ENCODE measurements at places on chromosomes 1 and 21.
A peak's percentile ranks its signal among the peaks of the same experiment; 100 is the strongest.

- peak; percentile 58 for DNase-seq
Observed at GRCh38 chr1:93681101-93681988, at the start of gene BCAR3. Gene BCAR3 (minus strand): TSS chr1:93681837. CDS start chr1:93674930, 6,907 bp downstream.

GRCh38 chr1:153552335-153552734 is 3.3 kb upstream of the S100A3 start:
- DNase-seq: no peak

GRCh38 chr21:46323227-46323709 is 402 bp downstream of the C21orf58 start:
- DNase-seq: no peak

GRCh38 chr1:204335533-204335932 is 24.2 kb downstream of the PLEKHA6 start:
- DNase-seq: no peak

DNA sequence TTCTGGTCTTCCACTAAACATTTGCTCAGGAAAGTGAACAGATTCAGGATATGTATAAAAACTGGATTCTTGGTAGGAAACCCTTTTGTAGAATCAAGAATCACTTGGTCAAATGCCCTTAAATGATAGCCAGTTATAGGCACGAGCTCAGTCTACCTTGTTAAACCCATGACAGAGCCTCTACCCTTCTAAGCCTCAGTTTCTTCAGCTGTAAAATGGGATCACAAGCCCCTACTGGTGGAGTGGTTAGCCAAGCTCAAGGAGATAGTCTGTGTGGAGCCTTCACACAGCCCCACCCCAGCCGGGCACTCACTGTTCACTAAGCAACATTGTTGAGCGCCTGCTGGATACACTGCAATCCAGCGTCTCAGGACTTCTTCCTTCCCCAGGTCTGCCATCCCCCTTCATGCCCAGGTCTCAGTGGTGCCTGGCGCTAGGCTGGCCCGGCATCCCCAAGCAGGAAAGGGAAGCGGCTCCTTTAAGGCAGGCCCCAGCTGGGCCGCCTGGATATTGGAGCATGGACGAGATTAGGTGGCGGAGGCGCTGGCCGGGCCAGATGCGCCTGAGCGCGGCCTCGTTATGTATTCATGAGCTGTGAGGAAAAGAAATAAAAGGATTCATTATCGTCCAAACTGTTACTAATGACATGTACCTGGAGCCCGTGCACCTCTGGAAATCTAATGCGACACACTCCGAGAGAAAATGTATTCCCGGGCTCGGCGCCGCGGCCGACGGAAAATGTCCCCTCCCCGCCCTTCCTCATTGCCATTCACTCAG is 75.6 kb downstream of the TAS1R2 start:
- DNase-seq: peak; percentile 56

DNA sequence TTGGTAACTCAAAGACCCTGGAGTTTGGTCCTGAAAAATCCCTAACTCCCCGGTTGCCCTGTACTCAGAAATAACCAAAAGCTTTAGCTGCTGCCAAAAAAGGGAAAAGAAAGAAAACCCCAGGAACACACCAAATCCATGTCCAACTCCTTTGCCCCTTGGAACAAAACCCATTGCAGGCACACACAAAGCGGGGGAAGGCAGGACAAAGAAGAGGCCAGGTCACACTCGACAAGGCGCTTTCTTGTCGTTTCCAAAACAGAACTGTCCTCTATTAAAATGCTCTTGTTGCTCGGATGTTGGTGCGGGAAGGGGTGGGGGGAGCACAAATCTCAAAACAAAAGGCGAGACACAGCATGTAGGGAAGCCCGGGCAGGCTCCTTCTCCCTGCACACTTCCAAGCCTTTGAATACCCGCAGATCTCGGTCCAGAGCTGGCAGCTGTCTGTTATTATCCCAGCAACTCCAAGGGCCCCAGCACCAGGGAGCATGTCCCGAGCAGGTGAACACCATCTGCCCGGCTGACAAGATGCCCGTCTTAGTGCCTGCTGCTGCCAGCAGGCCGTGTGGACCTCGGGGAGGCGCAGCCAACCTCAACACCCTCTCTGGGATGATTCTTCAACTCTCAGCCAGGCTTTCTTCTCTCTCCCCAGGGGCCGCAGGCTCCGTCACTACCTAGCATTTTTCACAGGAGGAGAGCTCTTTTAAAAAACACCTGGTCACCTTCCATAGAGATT is 96.4 kb downstream of the SSBP3 start:
- no peak for DNase-seq

GRCh38 chr1:116556289-116557006 is 14.4 kb downstream of the CD58 start:
- no peak for DNase-seq

- DNase-seq: no peak
Observed at GRCh38 chr1:183039985-183040447, 16.8 kb downstream of the LAMC1 start.

GRCh38 chr1:192797891-192798290 is 10.9 kb upstream of the RGS2 start:
- DNase-seq: no peak

- no peak for DNase-seq
Observed at GRCh38 chr1:216183007-216183406, 240.2 kb downstream of the USH2A start.

DNA sequence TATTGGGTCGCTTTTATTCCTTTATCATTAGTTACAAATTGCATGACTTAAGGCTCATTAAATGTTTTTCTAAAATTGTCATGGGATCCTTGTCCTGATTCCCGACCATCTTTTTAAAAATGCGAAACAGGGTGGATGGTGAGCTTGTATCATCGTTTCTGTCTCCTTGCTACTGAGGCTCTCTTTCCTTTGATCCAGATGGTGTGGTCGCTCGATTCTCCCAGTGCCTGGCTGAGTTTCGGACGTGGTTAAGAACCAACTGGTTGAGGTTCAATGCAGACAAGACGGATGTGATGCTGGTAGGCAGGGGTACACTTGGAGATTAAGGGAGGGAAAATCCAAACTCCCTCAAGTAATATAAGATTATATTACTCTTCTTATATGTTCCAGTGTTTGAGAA is 1.2 kb downstream of the MIER1 start:
- DNase-seq: no peak

DNA sequence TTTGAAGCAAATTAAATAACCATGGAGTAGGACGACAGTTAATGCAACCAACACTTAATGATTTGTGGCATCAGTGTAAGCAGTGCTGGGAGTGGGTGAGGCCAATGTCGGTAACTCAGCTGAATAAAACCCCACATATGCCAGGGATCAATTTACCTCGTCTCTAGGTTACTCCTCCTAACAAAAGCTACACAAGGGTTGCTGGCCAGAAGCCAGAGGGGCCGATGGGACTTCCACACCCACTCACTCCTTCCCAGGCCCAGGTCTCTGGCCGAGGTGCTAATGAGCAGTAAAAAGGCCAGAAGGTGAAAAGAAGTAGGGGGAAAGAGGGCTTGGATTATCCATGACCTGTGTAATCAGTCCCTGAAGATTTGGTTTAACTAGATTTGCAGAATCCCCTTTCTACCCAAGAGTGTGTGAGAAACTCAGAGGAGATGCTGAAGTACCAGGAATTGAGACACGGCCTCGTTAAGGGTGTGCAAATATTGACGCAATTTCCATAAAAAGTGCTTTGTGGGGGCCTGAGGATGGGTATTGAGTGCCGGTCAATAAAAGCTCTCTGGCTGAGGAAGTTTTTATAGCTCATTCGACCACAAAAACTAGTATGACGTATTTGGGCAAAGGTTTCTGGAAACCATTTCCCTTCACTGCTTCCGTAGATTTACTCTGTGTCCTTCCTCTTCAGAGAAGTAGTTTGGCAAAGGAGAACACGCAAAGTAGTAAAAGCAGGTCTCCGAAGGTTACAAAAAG is 145.5 kb downstream of the TBX15 start:
- DNase-seq: peak; percentile 59

DNA sequence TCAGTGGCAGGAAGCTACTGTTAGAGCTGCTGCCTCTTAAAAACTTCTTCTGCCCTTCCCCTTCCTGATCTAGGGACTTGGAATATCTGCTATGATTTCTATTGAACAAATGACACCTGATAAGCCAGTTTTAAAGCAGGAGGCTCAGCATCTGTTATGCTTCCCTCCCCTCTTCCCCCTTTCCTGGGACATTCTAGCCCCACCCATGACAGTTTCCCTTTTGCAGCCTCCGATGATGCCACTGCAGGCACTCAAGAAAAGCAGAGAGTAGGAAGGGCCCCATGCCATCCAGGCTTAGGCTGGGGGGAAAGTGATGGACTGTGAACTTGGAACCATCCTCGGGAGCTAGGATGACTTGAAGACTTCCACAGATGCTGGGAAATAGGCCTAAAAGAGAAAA is 15.1 kb upstream of the EPB41 start:
- DNase-seq: no peak

GRCh38 chr1:97730271-97730670 is 190.6 kb downstream of the DPYD start:
- no peak for DNase-seq

GRCh38 chr1:208203127-208203847 is 40.9 kb downstream of the PLXNA2 start:
- no peak for DNase-seq

GRCh38 chr1:169009666-169010065 is 96.8 kb upstream of the ATP1B1 start:
- DNase-seq: no peak

GRCh38 chr1:55309053-55309452 is 93.9 kb upstream of the USP24 start:
- no peak for DNase-seq

- DNase-seq: peak; percentile 63
Observed at GRCh38 chr21:31874812-31875212, 2.0 kb downstream of the HUNK start.

DNA sequence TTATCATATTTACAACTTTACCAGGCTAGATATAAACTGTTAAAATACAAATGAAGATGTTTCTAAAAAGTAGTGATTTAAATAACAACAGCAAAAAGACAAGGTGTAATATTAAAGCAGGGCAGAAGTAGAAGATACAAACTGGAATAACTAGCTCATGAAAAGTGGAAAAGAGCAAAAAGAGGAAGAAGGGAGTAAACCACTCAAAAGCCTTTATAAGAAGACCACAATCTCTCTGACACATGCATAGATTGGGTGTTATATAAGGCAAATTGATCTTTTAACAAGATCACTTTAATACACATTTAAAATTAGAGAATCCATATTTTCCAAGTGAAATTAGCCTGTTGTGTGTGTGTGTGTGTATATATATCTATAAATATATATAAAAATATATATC is 5.0 kb downstream of the DENND1B start:
- no peak for DNase-seq

DNA sequence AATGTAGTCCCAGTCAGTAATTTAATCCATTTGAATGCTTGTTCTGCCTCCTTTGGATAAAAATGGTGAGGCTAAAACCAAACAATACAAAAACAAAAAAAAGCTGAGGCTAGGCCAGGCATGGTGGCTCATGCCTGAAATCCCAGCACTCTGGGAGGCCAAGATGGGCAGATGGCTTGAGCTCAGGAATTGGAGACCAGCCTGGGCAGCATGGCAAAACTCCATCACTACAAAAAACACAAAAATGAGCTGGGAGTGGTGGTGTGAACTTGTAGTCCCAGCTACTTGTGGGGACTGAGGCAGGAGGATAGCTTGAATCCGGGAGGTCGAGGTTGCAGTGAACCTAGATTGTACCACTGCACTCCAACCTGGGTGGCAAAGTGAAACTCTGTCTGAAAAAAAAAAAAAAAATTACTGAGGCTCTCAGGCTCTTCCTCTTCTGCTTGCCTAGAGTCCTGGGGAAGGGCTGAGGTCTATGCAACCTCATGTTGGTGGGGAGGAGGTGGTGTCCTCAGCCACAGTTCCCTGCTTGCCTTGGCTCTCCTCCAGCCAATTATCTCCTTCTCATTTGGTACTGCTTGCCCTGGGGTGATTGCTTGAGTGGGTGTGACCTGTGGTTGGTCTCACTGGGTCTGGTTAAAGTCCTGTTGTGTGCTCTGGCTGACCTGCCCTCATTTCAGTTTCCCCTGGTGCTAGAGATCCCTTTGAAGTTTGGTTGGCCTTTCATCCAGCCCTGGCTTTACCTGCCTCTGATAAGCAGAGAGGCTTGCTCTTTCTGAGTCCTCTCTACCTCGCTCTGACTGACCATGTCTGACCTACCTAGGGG is 20.9 kb downstream of the S1PR1 start:
- DNase-seq: no peak

GRCh38 chr1:153933430-153933829 is 10.7 kb upstream of the GATAD2B start:
- no peak for DNase-seq
